ENCODE measurements at places on chromosomes 5 and 9.
A peak's percentile ranks its signal among the peaks of the same experiment; 100 is the strongest.

DNA sequence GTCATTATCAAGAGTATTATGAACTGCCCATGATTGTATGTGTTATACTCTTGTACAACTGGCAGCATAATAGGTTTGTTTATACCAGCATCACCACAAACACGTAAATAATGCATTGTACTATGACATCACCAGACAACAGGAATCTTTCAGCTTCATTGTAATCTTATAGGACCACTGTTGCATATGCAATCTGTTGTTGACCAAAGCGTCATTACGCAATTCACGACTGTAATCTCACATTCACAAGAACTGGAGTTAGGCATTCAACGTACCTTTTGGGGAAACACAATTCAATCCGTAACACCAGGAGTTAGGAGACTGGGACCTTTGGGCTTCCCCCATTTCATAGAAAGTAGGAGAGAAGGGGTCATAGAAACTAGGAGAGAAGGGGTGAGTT, 20.4 kb upstream of the ARSI start:
- DNase-seq, result no peak

DNA sequence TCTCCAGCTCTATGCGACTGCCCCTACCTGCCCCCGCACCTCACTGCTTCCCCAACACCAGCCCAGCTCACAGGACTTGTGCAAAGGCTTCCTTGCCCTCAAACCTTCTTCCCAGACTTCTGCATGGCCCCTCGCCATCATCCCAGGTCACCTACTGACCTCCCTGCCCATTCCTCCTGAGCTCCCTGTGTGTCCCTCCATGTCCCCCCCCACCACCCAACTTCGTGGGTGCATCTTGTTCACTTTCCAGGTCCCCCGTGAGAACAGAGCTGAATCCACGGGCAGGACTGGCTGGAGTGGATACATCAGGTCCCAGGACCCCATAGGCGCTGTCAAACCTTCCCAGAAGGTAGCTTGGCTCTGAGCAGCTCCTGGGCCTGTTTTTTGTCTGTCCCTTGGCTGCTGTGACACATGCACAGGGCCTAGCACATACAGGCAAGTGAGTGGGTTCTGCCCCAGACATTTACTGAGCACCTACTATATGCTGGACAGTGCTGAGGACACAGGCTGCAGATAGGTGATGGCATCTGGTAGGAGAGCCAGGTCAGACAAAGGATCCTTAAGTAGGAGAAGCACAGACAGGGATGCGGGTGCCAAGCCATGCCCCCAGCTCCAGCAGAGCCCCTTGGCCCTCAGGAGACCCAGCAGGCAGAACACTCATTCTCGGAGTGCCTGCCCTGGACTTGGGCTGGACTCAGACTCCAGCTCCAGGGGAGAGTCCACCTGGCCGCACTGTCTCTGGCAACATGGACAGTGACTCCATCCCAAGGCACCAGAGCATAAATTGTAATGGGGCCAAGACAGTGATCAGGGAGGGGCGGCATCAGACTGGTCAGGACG, 15.0 kb downstream of the NINJ1 start:
- no peak for DNase-seq

DNA sequence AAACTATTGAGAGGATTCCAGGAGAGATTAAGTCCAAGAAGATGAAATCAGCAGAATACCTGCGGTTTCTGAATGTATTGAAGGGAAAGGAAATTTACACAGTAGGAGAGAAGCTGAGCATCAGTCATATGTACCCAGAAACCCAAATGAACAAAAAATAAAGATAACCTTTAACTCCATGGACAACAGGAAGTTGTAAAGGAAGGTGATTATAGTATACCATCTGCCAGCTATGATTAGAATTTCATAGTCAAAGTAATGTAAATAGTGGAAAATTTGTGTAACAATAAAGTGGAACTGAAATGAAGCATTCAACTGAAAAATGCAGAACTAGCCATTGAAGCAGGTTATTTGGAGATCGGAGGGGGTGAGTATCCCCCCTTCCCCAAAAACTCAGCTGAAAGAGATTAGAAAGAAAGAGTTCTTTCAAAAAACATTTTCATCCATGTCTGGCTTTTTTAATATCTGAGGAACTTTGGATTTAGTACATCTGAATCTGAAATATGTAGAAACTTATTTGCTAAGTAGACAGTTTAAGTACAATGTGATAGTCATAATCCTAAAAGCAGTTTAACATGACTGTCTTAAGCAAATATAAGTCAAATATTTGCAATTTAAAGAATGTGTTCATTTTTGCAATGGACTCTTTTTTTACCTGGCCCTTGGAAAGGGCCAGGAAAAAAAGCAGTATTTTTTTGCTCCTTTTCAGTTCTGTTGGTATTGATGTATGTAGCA, 58.4 kb downstream of the APC start:
- DNase-seq, result no peak

GRCh38 chr5:133682451-133682850, 70.1 kb upstream of the FSTL4 start:
- no peak for DNase-seq

GRCh38 chr9:35555881-35556280, 49.2 kb upstream of the TESK1 start:
- DNase-seq, result no peak

- DNase-seq, result peak; percentile 13
Measured at GRCh38 chr5:32852535-32852934, 141.4 kb downstream of the NPR3 start.

- DNase-seq, result no peak
Measured at GRCh38 chr9:68706363-68707201, 1.5 kb downstream of the PIP5K1B start.

- no peak for DNase-seq
Measured at GRCh38 chr5:132086277-132086794, 12.7 kb downstream of the CSF2 start.

GRCh38 chr5:150636391-150637244, 3.8 kb upstream of the SYNPO start:
- no peak for DNase-seq

DNA sequence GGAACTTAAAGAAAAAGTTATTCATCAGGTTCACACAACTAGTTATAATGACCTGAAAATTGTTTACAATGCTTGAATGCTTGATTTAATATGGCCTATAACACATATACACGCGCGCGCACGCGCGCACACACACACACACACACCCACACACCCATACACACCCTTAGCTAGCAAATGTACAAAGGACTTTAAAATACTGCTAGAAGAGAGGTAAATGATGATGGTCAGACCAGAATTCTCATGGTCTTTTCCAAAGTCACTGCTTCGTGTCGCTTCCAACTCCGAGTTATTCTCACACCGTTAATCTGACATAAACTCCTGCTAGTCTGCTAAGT, 5.9 kb downstream of the LSM11 start:
- no peak for DNase-seq

DNA sequence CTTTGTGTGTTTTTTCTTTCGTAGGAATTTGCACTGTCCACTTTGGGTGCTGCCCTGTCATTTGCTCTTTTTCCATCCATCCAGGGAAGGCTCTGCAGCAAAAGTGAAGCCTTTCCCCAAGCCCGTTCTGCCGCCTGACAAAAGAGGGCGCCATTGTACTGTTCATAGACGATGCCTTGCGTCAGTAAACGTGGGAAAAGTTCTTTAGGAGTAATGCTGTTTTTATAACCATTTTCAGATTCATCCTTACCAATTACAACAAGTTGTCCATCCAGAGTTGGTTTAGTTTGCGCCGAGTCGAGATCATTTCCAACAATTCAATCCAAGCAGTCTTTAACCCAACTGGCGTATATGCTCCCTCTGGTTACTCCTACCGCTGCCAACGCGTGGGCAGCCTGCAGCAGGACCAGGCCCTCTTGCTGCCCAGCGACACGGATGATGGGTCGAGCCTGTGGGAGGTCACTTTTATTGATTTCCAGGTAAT, 34.3 kb upstream of the RPS23 start:
- peak; percentile 35 for DNase-seq

GRCh38 chr9:85859765-85860164, 81.2 kb upstream of the NAA35 start:
- no peak for DNase-seq

GRCh38 chr5:169268019-169268418, 32.9 kb downstream of the SLIT3 start:
- DNase-seq, result no peak

GRCh38 chr9:136232969-136233368, 12.6 kb downstream of the QSOX2 start:
- no peak for DNase-seq

GRCh38 chr5:141903261-141903660, 20.4 kb upstream of the DELE1 start:
- no peak for DNase-seq

GRCh38 chr5:58810086-58810485, 227.2 kb downstream of the RAB3C start:
- no peak for DNase-seq

DNA sequence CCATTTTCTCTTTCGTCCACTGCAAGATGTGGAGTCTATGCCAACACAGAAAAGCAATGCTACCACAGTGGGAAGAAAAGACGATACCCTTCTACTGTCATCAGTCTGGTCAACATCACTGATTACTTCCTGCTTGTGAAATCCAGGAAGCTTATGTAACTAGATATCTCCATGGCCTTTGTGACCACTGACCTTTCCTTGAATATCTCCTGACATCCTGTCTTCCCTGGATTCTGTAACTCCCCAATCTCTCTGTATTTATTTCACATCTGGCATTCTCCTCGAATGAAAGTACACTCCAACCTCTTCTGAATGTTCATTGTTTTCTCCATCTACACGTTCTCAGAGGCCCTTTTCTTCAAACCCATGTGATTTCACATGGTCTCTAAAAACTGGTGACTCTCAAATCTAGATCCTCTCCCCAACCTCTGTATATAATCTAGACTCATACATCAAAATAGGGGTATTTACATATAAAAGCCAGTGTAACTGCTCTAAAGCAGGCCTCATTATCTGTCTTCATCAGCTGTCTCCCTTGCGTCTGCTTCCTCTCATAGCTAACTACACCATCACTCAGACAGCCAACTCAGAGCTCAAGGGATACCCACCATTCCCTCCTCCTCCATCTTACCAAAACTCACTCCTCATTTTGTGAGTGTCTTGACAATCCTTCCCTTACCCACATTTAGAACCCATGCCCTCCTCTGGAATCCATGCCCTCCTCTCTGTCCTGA, 156.8 kb downstream of the SEMA5A start:
- no peak for DNase-seq

DNA sequence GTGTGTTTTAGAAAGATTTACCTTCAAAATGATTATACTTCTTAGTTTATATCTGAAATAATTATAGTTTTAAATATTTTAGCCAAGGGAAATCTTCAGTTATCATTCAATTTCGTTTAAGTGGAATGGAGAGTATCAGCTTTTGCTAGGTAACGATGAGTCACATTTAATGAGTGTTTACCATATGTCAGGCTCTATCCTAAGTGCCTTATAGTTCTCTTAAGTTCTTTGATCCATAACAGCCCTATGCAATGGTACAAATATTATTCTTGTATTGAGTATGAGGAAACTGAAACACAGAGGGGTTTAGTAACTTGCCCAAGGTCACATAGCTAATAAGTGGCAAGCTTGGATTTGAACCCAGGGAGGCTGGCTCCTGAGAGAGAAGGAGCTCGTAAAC, 37.5 kb upstream of the SHB start:
- DNase-seq, result no peak

DNA sequence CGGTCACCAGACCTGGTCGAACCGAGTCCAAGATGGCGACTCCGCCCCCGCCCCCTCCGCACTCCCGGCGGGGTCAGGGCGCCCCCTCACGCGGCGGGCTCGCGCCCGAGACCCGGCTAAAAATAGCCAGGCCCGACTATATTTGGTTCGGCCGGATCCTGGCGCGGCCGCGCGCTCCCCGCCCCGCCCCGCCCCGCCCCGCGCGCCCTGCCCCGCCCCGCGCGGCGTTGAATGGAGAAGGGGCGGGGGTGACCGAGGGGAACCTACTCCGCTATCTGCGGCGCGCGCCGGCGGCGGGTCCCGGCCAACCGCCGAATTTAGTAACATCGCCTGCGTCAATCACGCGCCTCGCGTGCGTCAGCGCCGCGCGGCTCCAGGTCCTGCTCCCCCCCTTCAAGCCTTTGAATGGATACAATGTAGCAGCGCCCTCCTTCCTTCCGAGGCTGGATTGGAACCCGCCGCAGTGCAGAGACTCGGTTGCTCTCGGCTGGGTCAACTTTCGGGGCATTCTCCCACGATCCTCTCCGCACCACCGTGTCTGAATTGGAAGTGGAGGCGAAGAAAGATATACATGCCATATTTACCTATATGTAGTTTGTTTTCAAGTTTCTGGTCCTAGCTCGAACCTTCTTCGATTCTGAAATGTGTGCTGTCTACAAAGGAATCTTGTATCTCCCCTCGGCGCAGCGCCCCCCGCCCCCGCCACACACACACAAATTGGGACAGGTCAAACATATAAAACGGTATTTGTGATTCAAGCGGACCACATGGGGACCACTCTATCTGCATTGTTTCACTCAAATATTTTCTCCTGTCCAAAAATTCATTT, 1.6 kb upstream of the NR4A3 start:
- DNase-seq, result peak; percentile 89

- peak; percentile 98 for DNase-seq
Measured at GRCh38 chr9:37119907-37120842, at the start of gene ZCCHC7. Gene ZCCHC7 (plus strand): TSS chr9:37120574.

GRCh38 chr5:65721050-65721719, 724 bp downstream of the SGTB start:
- DNase-seq, result peak; percentile 46

GRCh38 chr9:79719021-79719420, 147.3 kb downstream of the TLE4 start:
- DNase-seq, result no peak

- DNase-seq, result no peak
Measured at GRCh38 chr9:89497257-89497963, 503 bp downstream of the SEMA4D start.

- no peak for DNase-seq
Measured at GRCh38 chr9:91773156-91773555, 176.9 kb downstream of the ROR2 start.

DNA sequence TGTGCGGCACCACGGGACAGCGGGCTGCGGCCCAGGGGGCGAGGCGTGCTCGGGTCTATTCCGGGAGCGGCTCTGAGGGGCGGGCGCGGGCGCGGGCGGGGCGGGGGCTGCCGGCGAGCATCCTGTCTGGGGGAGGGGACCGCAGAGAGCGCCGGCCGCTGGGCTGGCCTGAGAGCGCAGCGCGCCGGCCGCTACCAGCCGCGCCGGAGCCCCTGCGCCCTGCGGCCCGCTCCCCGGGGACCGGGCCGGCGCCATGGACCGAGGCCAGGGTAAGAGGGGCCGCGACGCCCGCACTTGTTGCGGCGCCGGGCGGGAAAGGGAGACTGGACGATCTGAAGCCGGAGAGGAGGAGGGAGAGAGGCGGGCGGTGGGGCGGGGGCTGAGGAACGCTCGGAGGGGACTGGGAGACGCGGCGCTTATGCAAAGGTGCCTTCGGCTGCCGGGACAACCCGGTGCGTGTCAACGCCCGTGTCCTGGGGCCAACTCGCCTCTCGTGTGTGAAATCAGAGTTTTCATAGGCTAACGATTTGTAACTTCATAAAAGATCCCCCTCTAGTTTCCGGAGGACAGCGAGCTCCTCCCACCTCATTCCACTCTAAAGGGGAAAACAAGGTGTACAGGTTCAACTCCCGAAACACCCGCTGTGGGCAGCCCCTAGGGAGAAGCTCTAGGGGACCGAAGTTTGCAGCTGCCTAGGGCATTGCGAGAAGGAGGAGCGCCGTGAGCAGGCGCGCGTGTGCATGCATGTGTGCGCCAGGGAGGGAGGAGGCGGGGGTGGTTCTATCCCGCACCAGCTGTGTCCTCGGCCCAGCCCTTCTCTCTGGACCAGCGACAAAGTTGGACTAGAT, at the start of gene AFAP1L1:
AFAP1L1 (plus strand) TSS at position 144 of the 848 bp plus-strand sequence; CDS start at position 254, 110 bp downstream.
- peak; percentile 70 for DNase-seq

GRCh38 chr9:24516463-24516862, 29.2 kb downstream of the IZUMO3 start:
- DNase-seq, result no peak

All from HuH-7 (cell line).